ENCODE measurements at places on chromosomes 6 and 20. TPM values are rescaled to one million over a fixed set of nuclear protein-coding genes. Genes with fewer than 3 reads are reported as not detected.
A peak's percentile ranks its signal among the peaks of the same experiment; 100 is the strongest.

KIF25 gene
- not detected for total RNA-seq

HLA-DQB2 gene
- total RNA-seq = 0.41 TPM

DNA sequence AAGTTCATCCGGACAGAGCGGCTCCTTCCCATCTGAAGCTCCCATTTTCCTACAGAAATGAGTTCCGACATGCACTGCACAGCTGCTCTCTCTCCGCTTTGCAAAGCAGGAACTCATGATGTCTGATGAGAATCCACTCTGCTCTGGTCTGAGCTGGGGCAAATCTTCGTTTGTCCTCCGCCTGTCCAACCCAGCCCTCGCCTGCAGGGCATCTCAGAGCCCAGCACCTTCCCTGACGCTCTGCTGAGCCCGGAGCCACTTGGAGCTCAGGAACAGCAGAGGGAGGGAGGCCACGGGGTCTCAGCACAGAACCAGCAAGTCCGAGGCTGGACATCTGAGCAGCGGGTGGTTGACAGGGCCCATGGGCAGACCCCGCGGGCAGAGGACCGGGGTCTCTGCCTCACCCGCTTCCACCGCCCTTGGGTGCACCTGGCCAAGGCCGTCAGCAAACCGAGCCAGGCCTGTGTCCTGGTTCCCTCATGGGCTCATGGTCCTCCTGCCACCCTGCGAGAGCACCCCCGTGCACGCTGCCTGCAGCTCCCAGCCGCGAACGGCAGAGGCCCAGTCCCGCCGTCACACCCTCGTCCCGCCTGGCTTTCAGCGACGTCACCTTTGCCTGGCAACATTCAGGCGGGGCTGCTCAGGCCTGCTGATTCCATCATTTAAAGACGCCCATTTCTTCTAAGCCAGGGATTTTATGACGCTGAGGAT is 78.5 kb upstream of the BHLHE23 start:
- peak; percentile 46 for DNase-seq

DNA sequence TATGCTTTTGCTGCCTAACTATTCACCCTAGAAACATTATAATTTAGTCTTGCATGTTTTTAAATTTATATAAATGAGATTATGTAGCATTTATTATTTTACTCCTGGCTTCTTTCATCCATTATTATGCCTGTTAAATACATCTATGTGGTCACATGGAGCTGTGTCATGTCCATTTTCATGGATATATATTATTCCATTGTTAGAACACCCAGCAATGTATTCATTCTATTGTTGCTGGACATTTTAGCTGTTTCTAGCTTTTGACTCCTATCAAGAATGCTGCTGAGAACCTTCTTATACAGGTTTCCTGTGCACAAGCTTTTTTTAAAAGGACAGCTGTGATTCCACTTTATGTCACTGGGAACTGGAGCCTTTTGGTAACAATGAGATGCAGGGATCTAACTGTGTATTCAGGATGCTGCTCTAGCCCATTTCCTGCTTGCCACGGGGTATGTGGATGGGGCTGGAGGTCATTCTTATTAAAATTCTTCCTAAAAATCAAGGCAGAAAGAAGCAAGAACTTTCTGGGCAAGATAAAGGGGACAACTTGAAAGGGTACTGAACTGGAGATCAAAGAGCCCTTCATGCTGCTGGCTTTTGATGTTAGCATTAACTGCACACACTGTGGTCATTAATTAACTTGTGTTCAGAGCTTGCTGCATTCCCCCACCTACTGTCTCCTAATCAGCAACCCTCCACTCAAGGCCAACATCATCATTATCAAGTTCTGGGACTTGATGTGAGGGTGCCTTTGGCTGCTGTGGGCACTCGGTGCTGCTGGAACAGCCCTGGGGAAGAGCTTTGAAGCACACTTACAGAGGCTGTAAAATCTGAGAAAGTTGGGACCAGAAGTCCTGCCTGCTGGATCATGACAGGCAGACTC is 96.6 kb upstream of the AKIRIN2 start:
- no peak for DNase-seq

- no peak for DNase-seq
These were observed 170.0 kb downstream of the AKAP7 start for GRCh38 chr6:131305037-131305850.

GRCh38 chr20:35700625-35701148 is 1.5 kb downstream of the ROMO1 start:
- DNase-seq = peak; percentile 59

GRCh38 chr6:154236646-154237301 is 119.8 kb downstream of the IPCEF1 start:
- DNase-seq = no peak

DNA sequence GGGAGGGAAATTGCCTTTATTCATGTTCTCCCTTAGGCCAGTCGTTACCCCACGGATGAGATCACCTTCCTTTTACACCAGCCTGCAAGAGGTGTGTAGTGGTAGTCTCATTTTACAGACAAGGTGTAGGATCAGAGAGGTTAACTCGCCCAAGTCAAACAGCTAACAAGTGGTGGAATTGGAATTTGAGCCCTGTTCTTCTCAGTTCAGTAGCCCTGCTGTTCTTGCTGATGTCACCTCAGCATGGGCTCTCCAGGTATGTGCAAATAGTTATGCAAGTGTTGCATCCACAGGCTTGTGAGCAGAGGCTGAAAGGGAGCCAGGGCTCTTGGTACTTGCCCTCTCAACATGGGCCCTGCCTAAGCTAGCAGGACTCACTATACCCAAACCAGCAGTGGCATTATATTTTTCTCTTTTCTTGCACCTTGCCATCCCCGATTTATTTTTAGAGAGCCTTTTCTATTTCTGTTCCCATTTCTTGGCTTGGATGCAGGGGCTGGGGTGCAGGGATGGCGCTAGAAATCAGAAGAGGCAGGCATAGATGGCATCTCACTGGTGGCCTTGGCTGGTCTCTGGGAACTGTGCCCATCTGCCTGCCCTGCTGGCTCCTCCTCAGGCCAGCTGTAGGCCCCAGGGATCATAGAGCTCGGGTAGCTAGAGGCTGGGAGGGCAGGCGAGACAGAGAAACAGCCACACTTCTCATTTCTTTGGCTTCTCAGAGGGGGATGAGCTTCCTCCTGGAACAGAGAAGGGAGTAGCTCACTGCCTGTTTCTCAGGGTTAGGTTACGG is 18.2 kb downstream of the PPARD start:
- DNase-seq = peak; percentile 72

DNA sequence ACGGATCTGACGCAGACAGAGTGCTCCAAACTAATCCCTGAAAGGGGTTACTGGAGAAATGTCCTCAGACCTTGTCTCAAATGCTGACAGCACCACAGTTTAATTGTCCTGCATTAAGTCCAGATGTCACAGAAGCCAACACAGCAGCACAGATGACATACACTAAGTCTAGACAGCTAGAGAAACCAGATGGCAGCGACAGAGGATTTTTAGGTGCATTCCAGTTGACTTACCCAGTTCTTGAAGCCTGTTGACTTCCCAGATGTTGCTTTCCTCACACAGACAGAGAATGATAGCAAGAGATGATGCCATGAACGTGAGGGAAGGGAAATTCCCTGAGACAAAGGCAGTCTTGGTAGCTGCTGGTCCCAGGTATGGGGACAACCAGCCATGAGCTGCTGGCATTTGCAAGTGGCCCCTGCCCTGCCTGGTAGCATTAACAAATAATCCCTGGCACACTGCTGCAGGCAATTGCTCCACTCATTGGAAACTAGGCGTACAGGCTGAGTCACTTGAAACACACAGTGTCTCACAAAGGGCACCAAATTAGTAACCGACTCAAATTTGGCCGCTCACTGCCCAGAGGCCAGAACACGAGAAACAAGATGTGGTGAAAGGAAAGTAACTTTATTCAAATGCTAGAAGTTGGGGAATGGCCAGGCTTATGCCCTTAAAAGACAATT is 52.2 kb downstream of the ADGB start:
- DNase-seq = no peak

DNA sequence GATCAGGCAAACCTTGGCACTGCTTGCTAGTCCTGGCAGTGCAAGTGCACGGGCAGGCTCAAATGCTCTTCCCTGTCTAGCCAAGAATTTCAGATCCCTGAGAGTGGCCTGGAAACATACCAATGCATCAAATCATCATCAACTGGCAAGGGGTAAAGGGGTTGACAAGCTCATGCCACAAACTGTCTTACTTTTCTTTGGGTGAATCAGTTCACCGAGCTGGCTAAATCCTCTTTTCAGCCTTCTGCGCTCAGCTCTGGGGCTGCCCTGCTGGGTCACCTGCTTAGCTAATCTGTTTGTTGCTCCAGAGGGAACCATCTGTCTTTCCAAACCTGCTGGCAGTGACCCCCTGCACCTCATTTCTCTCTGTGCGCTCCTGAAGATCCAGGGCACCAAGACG is 59.5 kb downstream of the LYRM4 start:
- no peak for DNase-seq

DNA sequence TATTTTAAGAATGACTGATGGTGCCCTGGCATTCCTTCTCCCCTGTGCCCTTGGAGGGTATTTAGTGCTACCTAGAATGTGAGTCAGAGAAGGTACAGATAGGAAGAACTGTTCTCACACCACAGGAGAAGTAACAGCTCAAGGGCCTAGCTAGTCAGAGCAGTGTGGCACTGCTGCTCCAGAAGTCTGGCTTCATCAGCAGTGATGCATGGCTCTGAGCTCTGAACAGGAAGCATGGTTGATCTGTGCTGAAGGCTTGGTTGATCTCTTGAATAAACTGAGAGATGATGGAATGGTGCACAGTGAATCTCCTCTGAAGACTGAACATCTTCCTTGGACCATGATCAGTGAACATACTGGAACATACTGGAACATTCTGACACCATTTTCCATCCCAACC is 425.3 kb upstream of the SLC35B3 start:
- no peak for DNase-seq

Data from sigmoid colon (tissue), 7 donors.